Kidney glomerular epithelial cell (primary cell): ENCODE measurements at places on chromosomes 3 and 15.

DNA sequence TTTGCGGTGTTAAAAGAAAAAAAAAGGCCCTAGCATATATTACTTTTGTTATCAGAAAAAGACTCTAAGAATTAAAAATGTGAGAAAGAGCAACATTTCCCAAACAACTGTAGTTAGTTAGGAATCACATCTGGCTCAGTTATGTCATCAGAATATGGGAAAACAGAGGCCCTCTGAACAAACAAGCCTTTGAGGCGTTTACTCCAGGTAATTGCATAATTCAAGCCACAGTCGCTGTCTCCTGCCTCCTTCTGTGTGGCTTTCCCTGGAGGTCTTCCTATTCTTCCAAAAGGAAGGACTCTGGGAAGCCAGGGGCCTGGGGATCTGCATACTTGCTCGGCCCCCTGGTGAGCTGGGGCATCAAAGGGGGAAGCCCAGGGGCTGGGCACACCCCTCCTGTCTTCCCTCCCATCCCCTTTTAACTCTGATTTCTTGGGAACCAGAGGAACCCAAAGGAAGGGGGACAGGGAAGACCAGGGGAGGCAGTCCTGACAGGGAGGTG, 3.7 kb upstream of the FAM107A start:
- no peak for DNase-seq

- no peak for DNase-seq
These were observed 9.2 kb upstream of the TGM5 start for GRCh38 chr15:43275740-43276562.

GRCh38 chr3:13208706-13209633, 135.7 kb upstream of the IQSEC1 start:
- DNase-seq = no peak

DNA sequence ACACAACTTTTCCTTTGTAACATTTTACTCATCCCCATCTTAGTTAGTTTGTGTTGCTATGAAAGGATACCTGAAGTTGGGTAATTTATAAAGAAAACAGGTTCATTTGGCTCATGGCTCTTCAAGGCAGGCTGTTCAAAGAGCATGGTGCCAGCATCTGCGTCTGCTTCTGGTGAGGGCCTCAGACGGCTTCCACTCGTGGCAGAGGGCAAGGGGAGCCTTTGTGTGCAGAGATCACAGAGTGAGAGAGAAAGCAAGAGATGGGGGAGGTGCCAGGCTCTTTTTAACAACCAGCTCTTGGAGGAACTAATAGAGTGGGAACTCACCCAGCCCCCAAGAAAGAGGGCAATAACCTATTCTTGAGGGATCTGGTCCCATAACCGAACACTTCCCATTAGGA, 23.1 kb downstream of the PLA2G4F start:
- DNase-seq = no peak

- DNase-seq = no peak
These were observed 23.5 kb downstream of the MAGEF1 start for GRCh38 chr3:184688251-184688881.

DNA sequence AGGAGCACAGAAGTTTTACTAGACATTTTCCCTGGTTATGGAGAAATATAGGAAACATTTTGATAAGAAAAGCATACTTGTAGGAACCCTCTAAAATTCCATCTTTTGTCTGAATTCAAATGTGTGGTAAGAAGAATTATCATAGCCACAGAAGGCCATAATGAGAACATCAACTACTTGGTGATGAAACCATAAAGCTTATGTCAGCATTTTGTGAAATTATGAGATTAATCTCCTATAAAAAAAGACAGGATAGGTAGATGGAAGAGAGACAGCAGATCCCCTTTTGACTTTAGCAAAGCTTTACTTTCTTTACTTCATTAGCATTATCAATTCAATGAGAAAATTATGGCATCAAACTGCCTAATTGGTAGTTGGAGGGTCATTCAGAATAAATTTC, 697.0 kb downstream of the IGSF11 start:
- DNase-seq = no peak

GRCh38 chr15:98648654-98649471, 524 bp downstream of the IGF1R start:
- DNase-seq = peak; percentile 43

GRCh38 chr3:12793701-12794100, 2.8 kb upstream of the CAND2 start:
- DNase-seq = no peak

DNA sequence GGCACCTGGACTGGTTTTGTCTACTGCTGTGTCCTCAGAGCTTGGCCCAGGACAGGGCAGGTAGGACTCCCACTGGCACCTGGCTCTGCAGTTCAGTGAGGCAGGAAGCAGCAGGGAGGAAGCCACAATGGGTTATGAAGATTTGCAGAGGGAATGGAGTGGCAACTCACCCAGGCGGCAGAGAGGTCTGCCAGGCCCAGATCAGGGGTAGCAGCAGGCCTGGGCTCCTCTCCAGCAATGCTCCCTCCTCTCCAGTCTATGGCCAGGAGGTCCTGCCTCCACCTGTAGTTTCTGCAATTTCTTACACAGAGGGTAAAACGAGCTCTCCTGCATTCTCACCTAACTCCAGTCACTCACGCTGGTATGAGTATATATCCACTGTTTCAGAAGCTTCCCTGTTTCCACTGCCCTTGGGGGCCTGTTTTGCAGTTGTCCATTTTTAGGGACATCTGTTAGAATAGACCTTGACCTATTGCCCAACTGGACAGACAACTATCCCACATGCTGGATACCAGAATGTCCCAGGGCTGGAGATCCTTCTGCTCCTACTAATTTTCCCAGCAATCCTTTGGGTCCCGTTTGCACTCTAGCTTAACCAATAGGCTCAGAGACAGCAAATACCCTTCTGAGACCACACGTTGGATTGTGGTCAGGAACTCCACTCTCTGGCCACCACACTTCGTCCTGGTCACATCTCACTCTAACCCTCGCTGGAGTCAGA, 35.2 kb downstream of the HMCES start:
- DNase-seq = no peak

GRCh38 chr3:125349556-125350165, 25.5 kb downstream of the ZNF148 start:
- DNase-seq = no peak

DNA sequence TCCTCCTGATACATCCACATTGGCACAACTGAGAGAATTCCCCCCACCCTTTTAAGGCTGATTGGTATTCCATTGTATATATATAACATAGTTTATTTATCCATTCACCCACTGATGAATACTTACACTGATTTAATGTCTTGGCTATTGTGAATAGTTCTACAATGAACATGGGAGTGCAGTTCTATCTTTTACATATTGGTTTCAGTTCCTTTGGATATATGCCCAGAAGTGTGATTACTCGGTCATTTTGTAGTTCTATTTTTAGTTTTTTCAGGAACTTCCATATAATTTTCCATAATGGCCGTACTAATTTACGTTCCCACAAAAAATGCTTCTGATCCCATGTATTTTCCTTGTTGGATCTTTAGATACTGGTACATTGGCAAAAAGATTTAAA, 135.3 kb downstream of the FMN1 start:
- DNase-seq = no peak

- no peak for DNase-seq
These were observed 4.4 kb downstream of the MTMR14 start for GRCh38 chr3:9653565-9654248.

- DNase-seq = no peak
These were observed 27.7 kb upstream of the MYH15 start for GRCh38 chr3:108538083-108538482.

GRCh38 chr3:59775761-59776325, 726.0 kb upstream of the CFAP20DC start:
- no peak for DNase-seq

DNA sequence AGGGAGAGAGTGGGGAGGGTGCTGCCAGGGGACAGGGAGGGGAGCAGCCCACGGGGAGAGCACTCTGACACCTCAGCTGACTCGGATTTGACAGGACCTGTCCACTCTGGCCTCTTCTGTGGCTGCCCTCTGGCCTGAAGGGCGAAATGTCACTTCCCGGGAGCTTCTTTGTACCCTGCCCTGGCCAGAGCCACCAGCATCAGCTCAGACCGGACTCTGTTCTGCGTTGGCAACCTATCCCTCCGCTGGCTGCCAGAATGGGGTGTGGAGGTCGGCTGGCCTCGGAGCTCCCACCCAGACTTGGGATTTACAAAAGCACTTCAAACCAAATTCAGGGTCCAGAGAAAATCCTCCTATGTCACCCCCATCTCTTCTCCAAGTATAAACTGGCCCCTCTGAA, 336.7 kb upstream of the FRG2C start:
- no peak for DNase-seq

DNA sequence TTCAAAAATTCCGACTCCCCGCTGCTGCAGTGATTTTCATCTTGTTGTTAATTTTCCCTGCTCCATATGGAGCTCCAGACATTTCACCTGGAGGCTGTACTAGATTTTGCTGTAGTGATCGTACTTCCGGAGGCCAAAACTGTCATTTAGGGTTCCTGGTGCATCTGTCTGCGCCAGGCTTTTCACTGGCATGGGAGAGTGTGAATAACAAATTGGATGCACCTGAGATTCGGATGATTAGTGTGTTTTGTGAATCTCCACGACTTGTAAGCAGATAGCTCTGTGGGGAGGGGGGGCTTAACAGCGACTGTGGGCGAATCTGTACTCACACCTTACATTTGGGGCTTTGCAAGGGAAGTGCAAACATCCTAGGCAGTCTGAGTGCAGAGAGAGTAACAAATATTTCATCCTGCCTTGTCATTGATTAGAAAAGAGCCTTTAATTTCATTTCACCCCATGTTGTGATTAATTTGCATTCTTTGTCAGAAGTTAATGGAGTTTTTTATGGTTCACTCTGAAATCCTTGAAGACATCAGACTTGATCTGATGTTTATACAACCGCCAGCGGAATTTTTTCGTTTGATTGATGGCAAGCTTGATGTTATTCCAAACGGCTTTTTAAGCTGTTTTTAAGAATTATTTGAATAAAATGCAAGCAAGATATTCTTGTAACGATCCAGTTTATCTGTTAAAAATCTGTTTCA, 92.5 kb upstream of the SKOR1 start:
- DNase-seq = no peak

DNA sequence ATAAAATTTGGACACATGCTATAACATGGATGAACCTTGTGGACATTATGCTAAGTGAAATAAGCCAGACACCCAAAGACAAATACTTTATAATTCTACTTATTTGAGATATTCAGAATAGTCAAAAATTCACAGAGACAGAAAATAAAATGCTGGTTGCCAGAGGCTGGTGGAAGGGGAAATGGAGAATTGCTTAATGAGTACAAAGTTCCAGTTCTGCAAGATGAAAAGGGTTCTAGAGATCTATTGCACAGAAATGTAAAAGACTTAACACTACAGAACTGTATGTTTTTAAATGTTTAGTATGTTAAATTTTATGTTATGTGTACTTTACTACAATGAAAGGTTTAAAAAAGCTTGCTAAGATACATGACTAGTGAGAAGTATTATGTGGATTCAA, 344.8 kb downstream of the CNTN3 start:
- no peak for DNase-seq

DNA sequence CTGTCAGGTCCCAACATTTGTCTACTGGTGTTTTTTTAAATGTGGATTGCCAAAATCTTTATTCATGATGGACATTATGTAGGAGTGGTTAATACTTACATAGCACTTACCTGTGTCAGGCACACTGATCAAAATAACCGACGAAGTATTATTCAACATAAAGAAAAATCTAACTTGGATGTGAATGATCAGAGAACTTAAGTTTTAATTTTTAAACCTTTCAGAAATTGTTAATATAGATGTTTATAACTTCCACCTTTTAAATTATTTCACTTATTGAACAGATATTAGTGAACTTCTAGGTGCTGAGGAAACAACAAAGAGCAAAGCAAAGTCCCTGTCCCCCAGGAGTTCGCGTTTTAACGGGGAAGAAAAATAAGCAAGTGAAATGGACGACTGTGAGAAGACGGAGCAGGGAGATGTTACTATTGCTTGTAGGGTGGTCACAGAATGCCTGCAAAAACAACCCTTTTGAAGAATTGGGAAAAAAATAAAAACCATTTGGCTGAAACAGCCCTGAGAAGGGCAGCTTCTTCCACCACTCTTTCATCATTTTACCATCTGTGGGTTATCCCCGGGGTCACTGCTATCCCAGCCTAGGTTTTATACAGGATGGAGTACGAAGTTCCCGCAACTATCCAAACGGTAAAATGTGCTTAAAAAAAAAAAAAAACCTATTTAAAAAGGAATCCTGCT, 915 bp upstream of the APH1B start:
- DNase-seq = peak; percentile 52

DNA sequence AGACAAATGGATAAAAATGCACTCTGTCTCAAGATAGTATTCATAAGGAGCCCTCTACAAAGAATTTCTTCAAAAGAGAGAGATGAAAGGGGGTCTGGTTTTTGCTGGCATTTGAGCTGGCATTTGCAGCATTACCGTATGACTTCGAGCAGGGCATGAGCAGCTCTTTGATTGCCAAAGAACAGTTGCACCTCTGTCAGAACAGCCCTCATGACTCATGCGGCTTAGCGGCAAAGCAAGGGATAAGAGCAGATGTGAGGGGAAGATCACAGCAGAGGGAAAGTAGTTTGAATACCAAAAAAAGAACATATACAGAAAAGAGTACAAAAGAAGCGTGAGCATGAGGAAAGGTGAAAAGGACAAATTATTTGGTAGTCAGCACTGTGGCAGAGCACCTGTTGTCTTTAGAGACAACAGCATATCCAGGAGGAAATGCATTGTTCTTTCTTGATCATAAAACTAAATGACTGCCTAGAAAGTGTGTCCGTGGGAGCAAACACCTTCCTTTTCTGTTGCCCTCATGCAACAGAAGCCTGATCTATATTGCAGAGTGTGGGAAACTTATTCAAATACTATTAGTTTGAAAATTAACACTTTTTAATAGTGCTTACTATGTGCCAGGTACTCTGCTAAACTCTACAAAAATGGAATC, 80.5 kb upstream of the SLC24A5 start:
- no peak for DNase-seq

DNA sequence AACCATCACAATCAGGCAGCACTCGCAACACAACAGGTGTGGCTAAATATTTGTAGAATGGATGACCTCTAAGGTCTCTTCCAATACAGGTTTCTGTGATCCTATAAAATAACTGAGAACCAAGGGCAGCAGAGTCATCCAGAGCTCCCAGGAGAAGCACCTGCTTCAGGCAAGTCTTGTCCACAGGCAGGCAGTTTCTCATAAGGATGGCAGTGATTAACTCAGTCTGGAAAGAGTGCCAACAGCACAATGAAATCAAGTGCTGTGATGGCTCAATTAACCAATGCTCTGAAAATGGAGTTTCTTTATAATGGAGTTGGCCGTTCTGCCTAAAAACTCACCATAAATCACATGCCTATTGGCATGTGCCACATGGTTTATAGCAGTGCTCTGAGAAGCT, 70.8 kb downstream of the HOMER2 start:
- no peak for DNase-seq

DNA sequence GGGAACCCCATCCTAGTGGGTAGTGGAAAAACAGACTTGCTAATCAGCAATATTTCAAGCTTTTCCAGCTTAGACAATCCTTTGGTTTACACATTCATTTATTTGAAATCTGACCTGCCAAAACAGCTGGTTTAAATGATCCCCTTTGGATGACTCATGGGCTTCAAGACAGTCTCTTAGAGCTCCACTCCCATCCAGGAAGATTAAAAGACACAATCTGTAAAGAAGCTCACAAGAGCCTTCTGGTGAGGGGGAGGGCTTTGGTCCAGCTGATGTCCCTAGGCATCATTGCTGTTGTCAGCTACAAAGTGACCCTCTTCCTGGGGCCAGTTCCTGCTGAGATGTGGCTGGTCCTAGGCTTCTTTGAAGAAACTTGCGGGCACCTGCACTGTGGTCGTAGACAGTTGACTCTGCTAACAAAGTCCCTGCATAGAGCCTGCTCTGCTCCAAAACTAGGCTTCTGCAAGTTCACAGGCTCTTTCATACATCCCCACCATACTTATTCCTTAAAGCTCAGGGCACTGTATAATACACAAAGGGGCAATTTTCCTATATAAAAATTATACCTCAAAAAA, 73.7 kb downstream of the IGSF11 start:
- DNase-seq = no peak
